ENCODE measurements at places on chromosomes 13 and 19. TPM values are rescaled to one million over a fixed set of nuclear protein-coding genes. Genes with fewer than 3 reads are reported as not detected.

Gene TTC9B
- total RNA-seq: not detected

Gene HPN
- not detected for total RNA-seq

Gene VSIG10L
- total RNA-seq: 0.27 TPM

Gene USF2
- total RNA-seq: 63.6 TPM

Gene CYP4F2
- not detected for total RNA-seq

Gene TIMM50
- total RNA-seq: 106 TPM

Gene GZMM
- total RNA-seq: not detected

Gene SELENOV
- total RNA-seq: not detected

Gene GFY
- not detected for total RNA-seq

Gene CACNA1A
- 0.20 TPM for total RNA-seq

Gene UCHL3
- 77.2 TPM for total RNA-seq

Gene KL
- total RNA-seq: 0.89 TPM

Gene RGS9BP
- 0.20 TPM for total RNA-seq

Gene CEACAM18
- not detected for total RNA-seq

Gene ARL11
- 0.89 TPM for total RNA-seq

Gene HIF3A
- 10.1 TPM for total RNA-seq

Gene WDR62
- total RNA-seq: 9.1 TPM

Gene IFNL2
- total RNA-seq: not detected

Gene FUT3
- not detected for total RNA-seq

Gene MAST1
- total RNA-seq: not detected

Gene SYT5
- total RNA-seq: not detected

Gene CGB5
- not detected for total RNA-seq

Gene RELB
- total RNA-seq: 19.4 TPM

Gene KLC3
- not detected for total RNA-seq

Gene ATP4B
- total RNA-seq: not detected

Gene ZNF430
- total RNA-seq: 9.2 TPM

Gene FXYD3
- total RNA-seq: not detected
